ENCODE measurements at places on chromosomes 1 and 21. TPM values are rescaled to one million over a fixed set of nuclear protein-coding genes. Genes with fewer than 3 reads are reported as not detected.

Gene DVL1
- 59.8 TPM for polyA plus RNA-seq

Gene CELA2B
- not detected for polyA plus RNA-seq

Gene DISC1
- 1.1 TPM for polyA plus RNA-seq

Gene HSD3B2
- polyA plus RNA-seq, result not detected

DNA sequence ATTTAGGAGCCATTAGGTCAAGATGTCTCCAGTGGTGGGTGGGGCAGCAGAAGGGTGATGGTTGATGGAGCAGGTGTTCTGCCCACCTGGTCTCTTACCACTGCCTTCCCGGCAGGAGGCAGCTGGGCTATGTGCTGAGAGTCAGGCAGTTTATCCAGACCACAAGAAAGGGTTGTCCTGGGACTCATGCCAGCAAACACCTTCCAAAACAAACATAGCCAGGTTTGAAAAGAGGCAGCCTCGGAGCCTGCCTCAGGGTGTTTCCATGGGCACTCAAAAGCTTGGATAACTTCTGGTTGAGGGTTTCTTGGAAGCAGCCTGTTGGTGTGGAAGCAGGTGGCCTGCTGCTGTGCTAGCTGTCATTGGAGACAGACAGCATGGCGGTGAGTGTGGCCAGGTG lies 187.2 kb downstream of the PCP4 start:
- H3K27ac ChIP-seq, result no peak overlapping the region
- H3K36me3 ChIP-seq, result no peaks in the 10 kb centered on the region
- no peak for DNase-seq
- H3K4me3 ChIP-seq, result no peak overlapping the region

DNA sequence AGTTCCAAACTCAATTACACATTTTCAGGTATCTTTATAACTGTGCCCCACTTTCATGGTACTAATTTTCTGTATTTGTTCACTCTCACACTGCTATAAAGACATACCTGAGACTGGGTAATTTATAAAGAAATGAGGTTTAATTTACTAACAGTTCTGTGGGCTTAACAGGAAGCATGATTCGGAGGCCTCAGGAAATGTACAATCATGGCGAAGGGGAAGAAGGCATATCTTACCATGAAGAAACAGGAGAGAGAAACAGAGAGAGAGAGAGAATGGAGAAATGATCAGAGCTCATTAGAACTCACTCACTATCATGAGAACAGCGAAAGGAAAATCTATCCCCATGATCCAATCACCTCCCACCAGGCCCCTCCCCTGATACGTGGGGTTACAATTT lies 874.1 kb upstream of the B3GALT2 start:
- H3K27ac ChIP-seq, result no peak overlapping the region
- H3K27me3 ChIP-seq, result no peaks in the 10 kb centered on the region
- H3K4me1 ChIP-seq, result no peaks in the 10 kb centered on the region

DNA sequence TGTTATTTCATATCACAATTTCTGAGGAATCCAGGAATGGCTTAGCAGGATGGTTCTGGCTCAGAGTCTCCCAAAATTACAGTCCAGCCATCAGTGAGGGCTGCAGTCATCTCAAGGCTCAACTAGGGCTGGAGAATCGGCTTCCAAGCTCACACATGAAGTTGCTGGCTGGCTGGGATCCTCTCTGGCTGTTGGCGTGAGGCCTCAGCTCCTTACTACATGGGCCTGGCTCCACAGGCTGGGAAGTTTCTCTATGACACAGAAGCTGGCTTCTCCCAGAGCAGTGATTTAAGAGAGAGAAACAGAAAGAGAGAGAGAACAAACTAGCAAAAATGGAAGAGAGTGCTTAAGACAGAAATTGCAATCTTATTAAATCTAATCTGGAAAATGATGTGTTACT lies 38.8 kb upstream of the RGS8 start:
- no peaks in the 10 kb centered on the region for H3K4me1 ChIP-seq
- no peaks in the 10 kb centered on the region for H3K36me3 ChIP-seq
- no peak for DNase-seq
- H3K27me3 ChIP-seq, result no peaks in the 10 kb centered on the region

- H3K27ac ChIP-seq, result no peak overlapping the region
- H3K27me3 ChIP-seq, result peaks cover 6% of the 10 kb centered on the region
- no peaks in the 10 kb centered on the region for H3K36me3 ChIP-seq
- no peaks in the 10 kb centered on the region for H3K4me1 ChIP-seq
Measured at GRCh38 chr1:100851726-100852125, 42.9 kb downstream of the EXTL2 start.

GRCh38 chr1:114155706-114156105 lies 2.0 kb upstream of the SYT6 start:
- H3K36me3 ChIP-seq, result no peaks in the 10 kb centered on the region
- no peak overlapping the region for H3K4me3 ChIP-seq
- H3K4me1 ChIP-seq, result peaks cover 23% of the 10 kb centered on the region
- H3K27ac ChIP-seq, result no peak overlapping the region
- H3K27me3 ChIP-seq, result peaks cover 23% of the 10 kb centered on the region

Data from H1 (cell line).